ENCODE measurements at places on chromosomes 6 and 20.

DNA sequence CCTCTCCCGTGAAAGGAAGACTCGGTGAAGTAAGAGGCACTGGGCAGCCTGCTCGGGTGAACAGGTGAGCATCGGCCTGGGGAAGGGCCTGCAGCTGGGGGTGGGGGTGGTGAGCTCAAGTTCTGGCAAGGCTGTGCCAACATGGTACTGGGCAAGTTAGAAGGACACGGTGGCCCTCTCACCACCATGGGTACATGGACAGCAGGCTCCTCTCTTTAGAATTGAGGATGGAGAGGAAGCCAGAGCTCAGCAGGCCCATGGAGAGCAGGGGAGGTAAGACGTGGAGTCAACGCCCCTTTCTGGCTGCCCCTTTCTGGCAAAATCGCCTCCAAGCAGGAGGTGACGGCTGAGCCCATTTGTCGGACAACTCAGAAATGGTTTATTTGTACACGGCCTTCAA is 135.6 kb downstream of the ANKRD60 start:
- no peak for DNase-seq

- no peak for DNase-seq
These were observed 69.7 kb downstream of the DLL1 start for GRCh38 chr6:170221052-170221752.

GRCh38 chr20:37991157-37991866 is 41.9 kb downstream of the TTI1 start:
- DNase-seq, result no peak

- DNase-seq, result no peak
These were observed 659 bp downstream of the SLC35F1 start for GRCh38 chr6:117907601-117908245.

- DNase-seq, result no peak
These were observed 443.8 kb downstream of the BCKDHB start for GRCh38 chr6:80550281-80550680.

DNA sequence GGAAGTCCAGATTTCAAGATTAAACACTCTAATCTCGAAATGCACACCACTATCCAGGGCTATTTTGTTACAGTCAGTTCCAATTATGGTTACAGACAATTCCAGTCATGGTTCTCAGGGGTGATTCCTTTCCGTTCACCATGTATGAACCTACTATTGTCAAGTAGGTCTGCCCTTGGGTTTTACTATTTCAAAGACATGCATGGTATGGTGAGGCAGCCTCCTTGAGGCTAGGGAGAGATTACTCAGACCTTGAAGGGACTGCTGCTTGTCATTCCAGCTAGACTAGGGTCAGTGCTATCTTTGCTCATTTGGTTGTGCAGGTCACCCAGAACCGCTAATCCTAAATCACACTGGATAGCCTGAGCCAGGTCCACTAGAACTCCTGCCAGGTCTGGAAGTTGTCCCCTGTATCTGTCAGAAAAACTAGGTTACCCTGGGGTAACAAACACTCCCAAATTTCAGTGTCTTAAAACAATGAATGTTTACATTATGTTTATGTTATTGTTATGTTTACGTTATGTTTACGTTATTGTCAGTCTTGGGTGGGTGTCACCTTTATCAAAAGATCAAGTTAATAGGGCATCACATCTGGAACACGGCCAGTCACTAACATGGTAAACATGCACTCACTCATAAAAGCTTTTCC is 41.1 kb upstream of the E2F3 start:
- DNase-seq, result no peak

- DNase-seq, result no peak
These were observed 99.1 kb downstream of the ARMC2 start for GRCh38 chr6:108947114-108947854.

DNA sequence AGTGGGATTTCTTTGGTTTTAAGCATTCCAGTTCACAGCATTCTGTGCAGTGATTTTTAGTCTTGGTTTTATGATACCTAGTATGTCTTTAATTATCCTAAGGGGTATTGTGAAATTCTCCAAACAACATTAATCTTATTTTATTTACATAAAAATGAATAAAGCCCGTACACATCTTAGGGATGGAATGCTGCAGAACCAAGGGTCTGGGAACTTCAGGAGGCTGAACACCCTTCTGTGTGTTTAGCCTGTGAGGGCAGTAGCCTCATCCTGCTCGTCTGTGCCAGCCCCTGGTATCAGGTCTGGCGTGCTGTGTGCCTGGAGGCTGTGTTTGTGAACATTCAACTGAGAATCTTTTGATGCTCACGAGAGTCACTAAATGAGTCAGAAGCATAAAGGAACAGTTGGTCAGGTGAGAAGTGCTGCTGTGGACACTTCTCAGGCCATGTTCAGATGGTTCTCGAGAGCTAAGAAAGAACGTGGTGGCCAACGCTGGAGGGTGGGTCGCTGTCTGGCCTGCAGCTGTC is 25.2 kb upstream of the C20orf204 start:
- DNase-seq, result no peak

DNA sequence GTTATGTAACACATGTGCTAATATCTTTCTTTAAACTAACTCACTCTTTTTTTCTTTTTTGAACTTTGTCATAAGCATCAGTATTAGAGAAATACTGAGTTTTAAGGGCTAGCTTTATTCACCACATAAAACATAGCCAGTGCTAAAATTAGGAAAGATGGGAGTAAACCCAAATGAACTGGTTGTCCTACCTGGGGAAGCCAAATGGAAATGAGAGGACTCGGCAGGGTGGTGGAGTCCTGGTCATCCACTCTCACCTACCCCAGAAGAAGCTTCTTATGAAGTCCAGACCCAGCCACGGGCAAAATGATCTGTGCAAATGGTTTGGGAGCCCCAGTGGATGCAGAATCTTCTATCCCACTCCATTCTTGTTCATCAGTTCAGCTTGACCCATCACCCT is 56.1 kb downstream of the MDGA1 start:
- no peak for DNase-seq

DNA sequence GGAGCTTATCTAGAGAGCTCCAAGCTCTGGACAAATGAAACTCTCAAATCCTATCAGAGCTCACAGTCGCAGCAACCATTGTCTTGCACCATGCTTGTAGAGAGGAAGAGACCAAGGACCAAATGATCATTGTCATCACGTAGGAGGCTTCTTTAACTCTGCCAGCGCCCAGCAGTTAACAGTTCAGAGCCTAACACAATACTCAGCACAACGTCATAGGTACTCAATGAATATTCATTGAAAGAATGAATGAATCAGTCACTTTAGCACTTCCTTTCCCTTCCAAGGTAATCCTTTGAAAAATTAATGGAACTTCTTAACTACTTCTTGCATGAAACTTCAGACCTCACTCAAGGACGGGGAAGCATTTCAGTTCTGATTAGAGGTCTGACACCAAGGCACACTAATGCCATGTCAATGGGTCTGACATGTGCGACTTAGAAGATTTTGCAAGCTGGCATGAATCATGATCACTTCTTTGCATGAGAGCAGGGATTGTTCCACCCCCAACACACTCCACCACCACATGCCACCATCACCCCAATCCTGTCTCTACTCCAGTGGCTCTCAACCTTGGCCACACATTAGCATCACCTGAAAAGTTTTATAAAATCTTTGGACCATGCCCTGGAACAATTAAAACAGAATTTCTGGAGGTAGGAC is 45.1 kb downstream of the KHDC1L start:
- no peak for DNase-seq

- DNase-seq, result no peak
These were observed 679 bp upstream of the RING1 start for GRCh38 chr6:33207552-33208090.

GRCh38 chr20:10537850-10538480 is 102.9 kb downstream of the SLX4IP start:
- no peak for DNase-seq

- DNase-seq, result peak; percentile 75
These were observed 4.4 kb downstream of the AMD1 start for GRCh38 chr6:110878751-110879522.

DNA sequence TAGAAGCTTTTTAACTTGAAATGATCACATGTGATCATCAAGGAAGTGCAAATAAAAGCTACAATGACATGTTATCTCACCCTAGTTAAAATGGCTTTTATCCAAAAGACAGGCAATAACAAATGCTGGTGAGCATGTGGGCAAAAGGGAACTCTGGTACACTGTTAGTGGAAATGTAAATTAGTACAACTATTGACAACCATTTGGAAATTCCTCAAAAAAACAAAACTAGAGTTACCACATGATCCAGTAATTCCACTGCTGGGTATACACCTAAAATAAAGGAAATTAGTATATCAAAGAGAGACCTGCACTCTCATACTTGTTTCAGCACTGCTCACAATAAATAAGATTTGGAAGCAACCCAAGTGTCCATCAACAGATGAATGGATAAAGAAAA is 108.7 kb downstream of the HTR1B start:
- no peak for DNase-seq

- DNase-seq, result peak; percentile 7
These were observed 32.7 kb upstream of the MARCKS start for GRCh38 chr6:113824411-113824810.

- no peak for DNase-seq
These were observed 780.4 kb downstream of the KIF16B start for GRCh38 chr20:15792855-15793254.

DNA sequence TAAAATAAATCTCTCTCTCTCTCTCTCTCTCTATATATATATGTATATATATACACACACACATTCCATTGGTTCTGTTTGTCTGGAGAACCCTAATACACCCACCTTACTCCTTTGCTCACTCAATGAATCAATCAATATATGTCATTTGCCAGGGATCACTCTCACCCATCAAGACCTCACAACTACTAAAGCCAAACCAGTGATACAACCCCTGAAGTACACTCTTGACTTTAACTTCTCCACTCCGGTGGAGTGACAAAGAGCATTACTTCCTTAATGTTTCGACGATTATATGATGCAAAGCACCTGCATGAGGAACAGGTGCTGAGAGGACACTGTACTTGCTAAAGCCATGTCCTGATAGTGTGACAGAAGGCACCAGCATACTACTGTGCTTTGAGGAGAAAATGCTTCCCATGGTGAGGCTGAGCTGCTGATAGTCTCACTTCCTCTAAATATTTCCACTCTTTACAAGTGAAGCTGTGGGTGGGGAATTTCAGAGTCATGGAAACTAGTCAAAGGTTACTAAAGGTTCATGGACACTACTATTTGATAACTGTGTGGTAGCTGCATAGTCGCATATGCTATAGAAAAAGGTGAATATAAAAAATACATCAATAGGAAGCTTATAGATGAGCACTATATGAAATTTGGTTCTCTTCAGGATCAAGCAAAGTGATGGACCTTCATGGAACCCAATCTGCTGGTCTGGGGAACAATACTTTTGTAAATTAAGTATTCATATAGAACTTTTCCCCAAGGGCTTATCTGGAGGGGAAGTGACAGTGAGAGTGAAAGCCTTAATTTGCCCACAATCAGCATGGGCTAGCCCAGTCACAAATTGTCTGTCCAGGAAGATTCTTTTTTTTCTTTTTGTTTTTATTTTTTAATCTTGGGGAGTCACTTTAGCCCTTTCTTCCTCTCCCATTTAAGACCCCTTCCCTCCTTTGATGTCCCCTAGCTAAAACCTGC is 141.9 kb upstream of the NEDD9 start:
- peak; percentile 60 for DNase-seq

- no peak for DNase-seq
These were observed 31.7 kb downstream of the PLEKHG1 start for GRCh38 chr6:150631283-150631983.

- DNase-seq, result no peak
These were observed 190.2 kb downstream of the FRK start for GRCh38 chr6:115870464-115870863.

DNA sequence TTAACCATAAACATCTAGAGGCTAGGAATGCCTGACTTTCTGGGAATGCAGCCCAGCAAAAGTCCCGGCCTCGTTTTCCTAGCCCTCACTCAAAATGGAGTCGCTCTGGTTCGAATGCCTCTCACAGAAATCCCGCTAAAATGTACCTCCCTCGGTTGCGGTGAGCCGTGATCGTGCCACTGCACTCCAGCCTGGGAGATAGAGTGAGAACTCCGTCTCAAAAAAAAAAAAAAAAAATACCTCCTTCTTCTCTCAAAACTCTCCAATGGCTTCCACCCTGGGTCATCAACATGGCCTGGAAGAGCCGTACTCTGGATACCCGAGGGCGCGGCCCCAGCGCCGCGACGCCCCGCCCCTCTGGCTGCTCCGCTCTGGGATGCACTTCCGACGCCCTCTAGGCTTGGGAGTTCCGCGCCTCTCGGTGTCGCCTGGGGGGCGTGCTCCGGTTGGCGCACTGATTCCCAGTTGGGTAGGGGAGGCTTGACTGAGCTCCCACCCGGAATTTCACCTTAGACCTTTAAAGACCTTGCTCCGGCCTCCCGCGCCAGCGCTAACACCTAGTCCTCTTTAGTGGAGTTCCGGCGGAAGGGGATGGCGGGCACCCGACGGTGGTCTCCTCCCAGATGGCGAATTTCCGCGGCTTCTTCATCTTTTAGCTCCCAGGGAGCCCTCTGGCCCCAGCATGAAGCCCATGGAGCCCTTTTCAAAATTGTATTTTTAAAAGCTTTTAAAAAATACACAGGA is 12.3 kb downstream of the HMGN4 start:
- no peak for DNase-seq

- peak; percentile 57 for DNase-seq
These were observed 68.0 kb upstream of the QKI start for GRCh38 chr6:163346497-163346961.

DNA sequence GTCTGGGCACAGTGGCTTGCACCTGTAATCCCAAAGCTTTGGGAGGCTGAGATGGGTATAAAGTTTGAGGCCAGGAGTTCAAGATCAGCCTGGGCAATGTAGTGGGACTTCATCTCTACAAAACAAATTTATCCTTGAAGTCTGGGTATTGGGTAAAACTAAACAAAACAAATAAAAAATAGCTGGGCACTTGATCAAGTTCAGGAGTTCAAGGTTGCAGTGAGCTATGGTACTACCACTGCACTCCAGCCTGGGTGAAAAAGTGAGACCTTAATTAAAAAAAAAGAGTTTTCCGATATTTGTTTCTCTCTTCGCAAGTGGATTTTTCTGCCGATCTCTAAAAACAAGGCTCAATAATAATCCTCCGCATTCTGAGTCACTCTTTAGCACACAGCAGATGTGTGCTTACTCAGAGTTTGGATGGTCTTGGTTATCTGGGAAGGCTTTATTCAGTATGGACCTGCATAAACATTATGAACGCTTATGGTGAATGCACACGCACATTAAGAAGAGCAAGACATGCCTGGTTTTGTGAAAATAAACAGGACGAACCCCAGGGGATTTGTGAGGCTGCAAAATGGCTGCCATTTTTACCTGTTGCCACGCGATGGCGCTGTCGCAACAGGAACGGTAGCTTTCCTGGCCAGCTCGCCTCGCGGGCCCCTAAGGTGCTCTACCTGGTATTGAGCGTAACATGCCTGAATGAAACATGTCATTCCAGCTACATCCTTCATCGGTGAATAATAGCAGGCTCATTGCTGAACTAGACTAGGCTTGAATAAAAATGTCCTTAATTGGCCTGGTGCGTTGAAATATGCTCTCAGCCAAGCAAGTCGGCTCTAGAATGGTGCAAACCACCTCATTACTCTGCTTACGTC is 6.0 kb downstream of the OPN5 start:
- DNase-seq, result peak; percentile 67

GRCh38 chr20:58228103-58228483 is 360 bp downstream of the ANKRD60 start:
- no peak for DNase-seq

GRCh38 chr20:47125758-47126591 is 230.5 kb downstream of the ZMYND8 start:
- DNase-seq, result no peak

Data from Ammon's horn (tissue), 1 donor.